ENCODE measurements at places on chromosomes 3 and 15. TPM values are rescaled to one million over a fixed set of nuclear protein-coding genes. Genes with fewer than 3 reads are reported as not detected.

Gene CHRM5
- 0.08 TPM for polyA plus RNA-seq

Gene PAK6
- polyA plus RNA-seq, result 1.6 TPM

DNA sequence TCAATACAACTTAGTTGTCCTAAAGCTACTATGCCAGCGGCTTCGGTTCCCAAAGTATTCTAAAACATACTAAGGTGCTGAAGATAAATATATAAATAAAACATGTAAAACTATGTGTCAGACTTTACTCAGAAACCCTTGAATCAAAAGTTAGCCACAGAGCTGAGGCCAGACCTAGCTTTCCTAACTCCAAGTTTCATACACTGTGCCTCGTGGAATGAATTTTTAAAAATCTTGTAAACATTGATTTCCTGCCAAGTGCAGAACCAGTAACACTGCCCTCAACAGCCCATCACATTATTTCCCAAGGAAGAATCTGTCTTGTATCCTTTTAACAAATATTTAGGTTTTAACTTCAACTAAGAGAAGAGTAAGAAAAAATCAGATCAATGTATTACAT is 36.4 kb downstream of the TAMM41 start:
- H3K36me3 ChIP-seq, result peaks cover 46% of the 10 kb centered on the region
- H3K27me3 ChIP-seq, result no peaks in the 10 kb centered on the region
- no peaks in the 10 kb centered on the region for H3K4me1 ChIP-seq
- DNase-seq, result no peak
- H3K4me3 ChIP-seq, result no peak overlapping the region
- no peak overlapping the region for H3K27ac ChIP-seq

DNA sequence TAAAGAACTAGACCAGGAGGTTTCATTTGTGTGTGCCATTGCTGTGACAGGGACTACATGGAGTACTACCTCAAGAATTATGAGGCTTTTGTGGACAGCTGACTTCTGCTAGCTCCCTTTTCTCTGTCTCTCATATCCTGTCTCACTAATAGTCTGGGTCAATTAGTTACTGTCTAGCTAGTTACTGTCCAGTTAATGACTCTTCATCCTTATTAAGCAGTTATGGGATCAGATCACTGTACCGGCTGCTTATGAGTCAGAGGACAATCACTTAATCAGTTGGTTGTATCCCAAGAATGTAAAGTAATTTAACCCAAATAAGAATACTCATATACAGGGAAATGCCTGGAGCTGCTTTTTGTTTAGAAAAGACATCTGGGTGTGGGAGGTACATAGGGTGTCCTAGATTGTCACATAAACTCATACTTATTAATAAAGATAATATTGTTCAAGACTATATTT is 158.0 kb downstream of the CDIN1 start:
- peaks cover under 1% of the 10 kb centered on the region for H3K36me3 ChIP-seq
- H3K4me3 ChIP-seq, result no peak overlapping the region
- DNase-seq, result no peak
- H3K27ac ChIP-seq, result no peak overlapping the region
- no peaks in the 10 kb centered on the region for H3K4me1 ChIP-seq
- no peaks in the 10 kb centered on the region for H3K27me3 ChIP-seq

DNA sequence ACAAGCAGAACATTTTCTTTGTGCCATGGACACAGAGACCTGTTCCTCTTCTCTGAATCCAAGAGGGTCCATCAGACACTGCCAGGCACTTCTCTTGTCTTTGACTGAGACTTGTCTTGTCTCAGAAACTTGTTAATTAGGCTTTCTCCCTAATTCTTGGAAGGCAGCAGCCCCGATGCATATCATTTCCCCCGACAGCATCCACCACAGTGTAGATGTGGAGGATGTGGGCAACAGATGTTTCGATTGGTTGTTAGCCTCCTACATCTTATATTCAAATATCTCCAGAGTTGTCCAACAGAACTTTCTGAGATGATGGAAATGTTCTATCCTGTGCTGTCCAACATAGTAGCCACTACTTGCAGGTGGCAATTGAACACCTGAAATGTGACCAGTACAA is 15.5 kb downstream of the GASK1A start:
- H3K27me3 ChIP-seq, result no peaks in the 10 kb centered on the region
- no peak for DNase-seq
- no peaks in the 10 kb centered on the region for H3K36me3 ChIP-seq
- H3K27ac ChIP-seq, result no peak overlapping the region

Data from muscle of leg (tissue), 16 donors.